ENCODE measurements at places on chromosomes 2 and 18.

DNA sequence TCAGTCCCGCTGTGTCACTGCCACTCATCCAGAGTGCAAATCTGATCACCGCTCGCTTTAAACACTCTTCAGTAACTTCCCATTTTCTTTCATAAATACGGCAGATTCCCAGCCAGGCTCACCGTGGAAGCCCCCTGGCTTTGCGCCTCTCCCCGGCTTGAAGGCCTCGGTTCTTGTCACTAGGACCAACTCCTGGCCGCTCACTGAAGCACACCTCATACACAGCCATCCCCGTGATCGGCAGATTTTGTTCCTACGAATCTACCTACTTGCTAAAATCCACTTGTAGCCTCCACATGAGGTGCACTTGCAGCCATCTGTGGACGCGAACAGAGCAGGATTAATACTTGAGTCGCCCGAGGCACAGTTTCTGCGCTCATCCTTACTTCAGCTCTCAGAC is 462.4 kb upstream of the MYT1L start:
- DNase-seq: no peak

DNA sequence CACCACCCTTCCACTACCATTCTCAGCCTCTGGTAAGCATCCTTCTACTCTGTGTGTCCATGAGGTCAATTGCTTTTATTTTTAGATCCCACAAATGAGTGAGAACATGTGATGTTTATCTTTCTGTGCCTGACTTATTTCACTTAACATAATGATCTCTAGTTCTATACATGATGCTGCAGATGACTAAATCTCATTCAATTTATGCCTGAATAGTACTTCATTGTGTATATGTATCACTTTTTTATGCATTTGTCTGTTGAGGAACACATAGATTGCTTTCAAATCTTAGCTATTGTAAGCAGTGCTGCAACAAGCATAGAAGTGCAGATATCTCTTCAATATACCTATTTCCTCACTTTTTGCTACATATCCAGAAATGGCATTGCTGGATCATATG is 733.3 kb downstream of the SUCLG1 start:
- no peak for DNase-seq

DNA sequence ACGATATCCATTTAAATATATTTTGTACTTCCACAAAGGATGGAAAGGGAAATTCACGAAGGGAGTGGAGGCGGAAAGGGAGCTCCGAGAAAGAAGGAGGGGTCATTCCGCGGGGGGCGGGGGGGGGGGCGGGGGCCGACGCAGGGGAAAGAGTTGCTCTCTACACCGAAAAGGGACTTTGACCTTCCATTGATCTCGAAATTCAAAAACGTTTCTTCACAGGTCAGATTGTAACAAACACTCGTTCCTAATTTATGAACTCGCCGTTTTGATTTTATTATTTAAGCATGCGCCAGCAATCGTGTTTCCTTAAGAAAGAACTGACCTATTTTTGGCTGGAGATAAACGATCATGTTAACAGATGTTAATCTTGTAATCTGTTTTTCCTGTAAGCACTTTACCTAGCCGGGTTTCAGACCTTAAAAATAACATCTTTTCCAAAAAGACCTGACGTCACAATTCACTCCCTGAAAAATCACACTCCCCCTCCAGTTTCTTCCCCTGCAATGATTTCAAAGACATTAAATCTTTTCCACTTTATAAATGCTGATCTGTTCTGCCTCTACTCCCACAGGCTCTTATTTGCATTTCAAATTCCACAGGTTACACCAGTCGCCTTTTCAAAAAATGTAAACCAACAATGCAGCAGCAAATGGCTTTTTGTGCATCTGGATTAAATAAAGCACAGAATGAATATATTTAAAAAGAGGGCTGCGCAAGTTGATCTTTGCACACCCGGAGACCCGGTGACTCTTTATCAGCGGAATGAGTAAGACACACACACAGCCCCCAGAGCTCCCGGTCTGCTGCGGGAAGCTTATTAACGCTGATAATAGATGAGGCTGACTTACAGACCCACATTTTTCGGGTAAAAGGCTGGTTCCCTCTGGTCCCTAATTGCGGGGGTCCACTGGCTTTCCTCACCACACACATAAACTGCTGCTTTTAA is 1.6 kb downstream of the ZNF516 start:
- peak; percentile 74 for DNase-seq

- no peak for DNase-seq
Observed at GRCh38 chr2:68441994-68442322, 25.1 kb downstream of the FBXO48 start.

DNA sequence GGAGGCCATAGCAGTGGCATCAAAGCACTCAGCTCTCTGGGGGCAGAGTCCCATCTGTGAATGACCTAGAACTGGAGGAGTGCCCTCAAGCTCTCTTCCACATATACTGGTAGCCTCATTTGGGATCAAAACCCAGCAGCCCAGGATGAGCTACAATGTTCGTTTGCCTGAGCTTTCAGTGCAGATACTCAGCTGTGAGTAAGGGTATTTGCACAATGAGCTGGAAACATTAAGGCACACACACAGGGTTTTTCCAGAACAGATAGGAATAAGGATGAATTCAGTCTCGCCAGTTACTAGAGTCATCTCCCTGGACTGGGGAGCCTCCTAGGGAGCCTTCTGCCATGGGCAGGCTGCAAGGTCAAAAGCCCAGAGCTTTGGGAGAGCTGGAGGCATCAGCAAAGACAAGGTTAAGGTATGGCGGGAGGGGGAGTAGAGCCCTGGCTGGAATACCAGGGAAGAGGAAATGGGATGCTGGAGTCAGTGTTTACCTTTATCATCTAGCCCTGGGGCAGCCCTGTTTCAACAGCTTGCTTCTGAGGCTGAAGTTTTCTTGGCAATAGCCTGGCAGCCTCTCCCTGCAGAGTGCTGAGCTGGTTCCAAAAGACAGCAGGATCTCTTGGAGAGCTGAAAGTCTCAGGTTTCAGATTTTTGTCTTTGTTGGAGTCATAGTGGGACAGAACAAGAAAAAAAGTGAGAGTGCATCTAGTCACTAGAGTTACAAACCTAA is 187.7 kb downstream of the LOXHD1 start:
- DNase-seq: no peak

DNA sequence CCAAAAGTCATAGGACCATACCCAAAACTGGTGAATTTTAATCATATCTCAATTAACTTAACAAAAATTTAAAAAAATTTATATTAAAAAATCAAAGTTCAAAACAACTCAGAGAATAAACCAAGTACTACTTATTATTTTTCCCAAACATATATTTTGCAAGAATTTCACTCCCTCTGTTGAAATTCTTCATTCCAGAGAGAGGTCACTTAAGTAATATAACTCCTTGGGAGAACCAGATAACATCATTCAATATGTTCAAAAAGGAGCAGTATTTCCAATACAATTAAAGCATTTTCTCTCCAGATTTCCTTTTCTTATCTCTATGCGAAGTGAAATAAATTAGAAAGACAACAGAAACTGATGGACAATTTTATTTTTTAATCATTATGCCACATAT is 165.9 kb upstream of the RND3 start:
- DNase-seq: no peak

GRCh38 chr18:33928231-33928630 is 296.5 kb downstream of the NOL4 start:
- DNase-seq: no peak

DNA sequence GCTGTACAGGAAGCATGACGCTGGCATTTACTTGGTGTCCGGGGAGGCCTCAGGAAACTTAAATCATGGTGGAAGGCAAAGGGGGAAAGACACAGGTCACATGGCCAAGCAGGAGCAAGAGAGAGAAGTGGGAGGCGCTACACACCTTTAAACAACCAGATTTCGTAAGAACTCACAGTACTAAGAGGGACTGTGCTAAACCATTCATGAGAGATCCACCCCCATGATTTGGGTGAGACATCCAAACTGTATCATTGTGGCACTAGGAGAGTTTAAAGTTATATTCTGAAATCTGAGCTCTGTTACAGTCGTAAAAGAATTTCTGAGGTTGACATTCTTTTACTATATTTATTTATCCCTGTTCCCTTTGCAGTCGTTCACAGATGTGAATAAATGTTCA is 116.6 kb downstream of the ICA1L start:
- DNase-seq: no peak

All from CD14-positive monocyte (primary cell).